ENCODE measurements at places on chromosomes 7 and 10. TPM values are rescaled to one million over a fixed set of nuclear protein-coding genes. Genes with fewer than 3 reads are reported as not detected.
A peak's percentile ranks its signal among the peaks of the same experiment; 100 is the strongest.

DNA sequence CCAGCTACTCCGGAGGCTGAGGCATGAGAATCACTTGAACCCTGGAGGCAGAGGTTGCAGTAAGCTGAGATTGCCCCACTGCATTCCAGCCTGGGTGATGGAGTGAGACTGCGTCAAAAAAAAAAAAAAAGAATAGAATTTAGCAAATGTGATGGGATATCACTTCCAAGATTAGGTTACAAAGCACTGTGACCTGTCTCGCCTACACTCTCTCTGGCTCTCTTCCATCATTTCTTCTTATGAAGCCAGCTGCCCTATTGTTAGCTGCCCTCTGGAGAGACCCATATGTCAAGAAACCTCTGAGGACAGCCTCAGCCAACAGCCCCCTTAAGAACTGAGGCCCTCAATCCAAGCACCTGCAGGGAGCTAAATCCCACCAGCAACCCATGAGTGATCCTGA lies 28.2 kb downstream of the ARHGAP21 start:
- no peak for DNase-seq

Gene MYH16
- polyA plus RNA-seq, result 0.17 TPM

- no peak for DNase-seq
Measured at GRCh38 chr10:131616040-131616439, 284.8 kb upstream of the PPP2R2D start.

DNA sequence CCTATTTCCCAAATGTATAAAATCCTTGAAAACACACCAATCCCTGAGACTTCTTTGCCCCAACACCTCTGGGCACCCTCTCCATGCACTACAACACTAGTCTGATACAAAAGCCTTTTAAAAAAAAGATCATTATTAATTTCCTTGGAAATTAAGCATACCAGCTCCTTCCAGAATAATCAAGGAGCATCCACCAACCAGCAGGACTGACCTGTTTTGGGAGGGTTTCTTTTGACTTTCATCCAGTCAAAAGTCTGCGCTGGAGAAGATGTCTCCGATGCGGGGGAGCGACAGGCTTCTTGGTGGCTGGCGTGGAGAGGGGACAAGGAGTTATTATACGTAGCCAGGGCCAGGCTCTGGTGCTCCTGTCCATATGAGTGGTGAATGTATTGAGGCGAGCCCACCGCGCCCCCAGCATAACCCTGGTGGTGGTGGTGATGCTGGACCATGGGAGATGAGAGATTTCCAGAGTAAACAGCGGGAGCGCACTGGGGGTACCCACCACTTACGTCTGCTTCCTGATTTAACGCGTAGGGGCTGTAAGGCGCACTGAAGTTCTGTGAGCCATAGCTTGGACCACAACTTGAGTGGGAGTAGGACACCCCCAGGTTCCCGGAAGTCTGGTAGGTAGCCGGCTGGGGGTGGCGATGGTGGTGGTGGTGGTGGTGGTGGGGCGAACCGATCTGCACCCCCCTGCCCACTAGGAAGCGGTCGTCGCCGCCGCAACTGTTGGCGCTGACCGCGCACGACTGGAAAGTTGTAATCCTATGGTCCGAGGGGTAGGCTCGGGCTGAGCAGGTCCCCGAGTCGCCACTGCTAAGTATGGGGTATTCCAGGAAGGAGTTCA lies 527 bp downstream of the HOXA1 start:
- DNase-seq, result no peak

Gene FBXL13
- polyA plus RNA-seq, result 5.5 TPM

GRCh38 chr10:49082766-49083165 lies 32.6 kb downstream of the VSTM4 start:
- no peak for DNase-seq

DNA sequence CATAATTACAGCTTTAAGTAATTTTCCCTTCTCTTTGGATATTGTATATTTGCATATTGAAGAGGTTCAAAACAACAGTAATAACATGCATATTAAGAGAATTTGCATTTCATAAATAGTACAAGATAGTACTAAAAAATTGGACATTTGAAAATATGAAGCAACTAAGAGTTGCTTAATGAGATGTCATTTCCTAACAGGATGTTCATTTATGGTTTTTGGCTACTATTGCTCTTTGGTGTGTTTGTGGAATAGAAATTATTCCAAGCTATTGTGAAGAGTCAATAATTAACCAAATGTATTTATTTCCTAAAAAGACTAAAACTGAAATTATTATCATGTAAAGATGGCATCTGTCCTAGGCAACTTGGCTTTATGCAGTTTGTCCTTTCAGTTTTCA lies 4.1 kb upstream of the SGCE start:
- no peak for DNase-seq

DNA sequence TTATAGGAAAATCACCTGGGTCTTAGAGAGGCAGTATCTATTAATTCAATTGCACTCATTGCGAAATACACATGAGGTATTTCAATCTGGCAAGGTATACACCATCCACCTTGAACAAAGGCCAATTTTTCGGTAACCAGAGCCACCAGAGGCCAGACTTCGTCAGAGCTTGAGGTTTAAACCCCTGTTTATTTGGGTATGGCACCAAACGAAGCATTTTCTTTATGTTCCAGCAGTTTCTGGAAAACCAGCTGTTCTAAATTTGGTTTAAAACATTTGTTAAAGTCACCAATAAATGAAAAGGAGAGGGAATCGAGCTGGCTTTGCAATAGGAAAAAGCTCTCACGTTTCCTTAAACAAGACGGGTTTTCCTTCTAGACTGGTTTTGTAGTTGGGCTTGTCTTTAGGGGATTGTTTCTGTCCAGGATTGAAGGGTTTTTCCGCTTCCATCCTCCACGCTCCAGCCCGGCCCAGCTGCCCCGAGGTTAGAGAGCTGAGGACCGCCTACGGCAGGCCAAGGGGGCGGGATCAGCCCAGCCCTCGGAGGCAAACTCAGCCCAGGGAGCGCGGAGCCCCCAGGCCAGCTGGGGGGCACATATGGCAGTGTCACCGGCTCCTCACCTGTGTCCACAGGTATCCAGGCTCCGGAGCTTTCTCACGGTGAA lies 539.4 kb upstream of the MGMT start:
- DNase-seq, result no peak

- no peak for DNase-seq
Measured at GRCh38 chr7:106053109-106053508, 59.0 kb downstream of the SYPL1 start.

Gene RALA
- polyA plus RNA-seq, result 78.9 TPM

GRCh38 chr7:139068544-139069399 lies 32.9 kb upstream of the ZC3HAV1L start:
- no peak for DNase-seq

- DNase-seq, result no peak
Measured at GRCh38 chr7:69434398-69434815, 163.9 kb upstream of the AUTS2 start.

Gene CSGALNACT2
- polyA plus RNA-seq, result 25.5 TPM

GRCh38 chr7:105690325-105690945 lies 109.1 kb upstream of the EFCAB10 start:
- no peak for DNase-seq

DNA sequence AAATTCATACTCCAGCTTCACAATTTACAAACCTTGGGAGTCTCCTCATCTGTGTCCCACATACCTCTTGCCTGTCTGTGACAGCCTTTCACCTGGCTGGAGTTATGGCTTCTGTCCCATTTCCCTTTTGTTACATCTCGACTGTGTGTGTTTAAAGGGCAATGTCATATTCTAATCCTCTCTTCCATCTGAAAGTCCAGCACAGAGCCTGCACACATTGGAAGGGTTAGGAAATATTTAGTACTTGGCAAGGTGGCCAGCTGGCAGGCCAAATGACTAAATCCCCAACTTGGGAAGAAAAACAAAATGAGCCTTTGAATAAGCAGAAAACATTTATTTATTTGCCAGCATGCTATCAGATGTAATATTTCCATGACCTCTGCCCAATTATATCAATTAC lies 120.1 kb upstream of the STK17A start:
- DNase-seq, result no peak

Gene BHLHA15
- polyA plus RNA-seq, result 0.60 TPM

GRCh38 chr10:113897693-113898618 lies 43.5 kb downstream of the NHLRC2 start:
- DNase-seq, result no peak

- no peak for DNase-seq
Measured at GRCh38 chr7:41188163-41189130, 514.4 kb downstream of the INHBA start.

DNA sequence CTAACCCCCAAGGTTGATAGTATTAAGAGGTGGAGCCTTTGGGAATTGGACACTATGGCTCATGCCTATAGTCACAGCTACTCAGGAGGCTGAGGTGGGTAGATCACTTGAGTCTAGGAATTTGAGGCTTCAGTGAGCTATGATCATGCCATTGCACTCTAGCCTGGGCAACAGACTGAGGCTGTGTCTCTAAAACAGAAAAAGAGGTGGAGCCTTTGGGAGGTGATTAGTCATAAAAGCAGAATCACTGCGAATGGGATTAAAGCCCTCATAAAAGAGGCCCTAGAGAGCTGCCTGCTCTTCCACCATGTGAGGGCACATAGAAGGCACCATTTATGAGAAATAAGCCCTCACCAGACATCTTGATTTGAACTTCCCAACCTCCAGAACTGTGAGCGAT lies 81.9 kb downstream of the SKAP2 start:
- no peak for DNase-seq

GRCh38 chr10:35378541-35379210 lies 42.4 kb downstream of the CCNY start:
- DNase-seq, result no peak

Gene SFXN2
- polyA plus RNA-seq, result 17.1 TPM

- DNase-seq, result no peak
Measured at GRCh38 chr7:30302656-30303311, 18.4 kb downstream of the ZNRF2 start.

GRCh38 chr10:88793712-88794299 lies 8.7 kb upstream of the LIPM start:
- DNase-seq, result no peak

DNA sequence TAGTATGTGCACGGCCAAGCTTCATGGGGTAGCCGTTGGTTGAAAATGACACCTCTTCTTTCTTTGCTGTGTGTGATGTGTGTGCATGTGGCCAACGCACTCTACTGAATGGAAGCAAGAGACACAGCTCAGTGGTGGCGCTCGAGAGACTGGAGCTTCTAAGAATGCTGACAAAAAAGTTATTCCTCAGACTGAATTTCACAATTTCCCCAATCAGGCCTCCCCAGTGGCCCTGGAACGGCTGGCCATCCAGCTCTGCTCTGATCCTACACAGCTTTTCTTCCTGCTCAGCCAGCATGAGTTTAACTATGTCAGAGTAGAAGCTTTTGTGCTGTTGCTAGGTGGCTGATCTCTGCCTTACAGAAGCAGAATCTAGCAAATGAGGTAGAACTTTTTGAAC lies 186.7 kb upstream of the PLXDC2 start:
- DNase-seq, result peak; percentile 82

DNA sequence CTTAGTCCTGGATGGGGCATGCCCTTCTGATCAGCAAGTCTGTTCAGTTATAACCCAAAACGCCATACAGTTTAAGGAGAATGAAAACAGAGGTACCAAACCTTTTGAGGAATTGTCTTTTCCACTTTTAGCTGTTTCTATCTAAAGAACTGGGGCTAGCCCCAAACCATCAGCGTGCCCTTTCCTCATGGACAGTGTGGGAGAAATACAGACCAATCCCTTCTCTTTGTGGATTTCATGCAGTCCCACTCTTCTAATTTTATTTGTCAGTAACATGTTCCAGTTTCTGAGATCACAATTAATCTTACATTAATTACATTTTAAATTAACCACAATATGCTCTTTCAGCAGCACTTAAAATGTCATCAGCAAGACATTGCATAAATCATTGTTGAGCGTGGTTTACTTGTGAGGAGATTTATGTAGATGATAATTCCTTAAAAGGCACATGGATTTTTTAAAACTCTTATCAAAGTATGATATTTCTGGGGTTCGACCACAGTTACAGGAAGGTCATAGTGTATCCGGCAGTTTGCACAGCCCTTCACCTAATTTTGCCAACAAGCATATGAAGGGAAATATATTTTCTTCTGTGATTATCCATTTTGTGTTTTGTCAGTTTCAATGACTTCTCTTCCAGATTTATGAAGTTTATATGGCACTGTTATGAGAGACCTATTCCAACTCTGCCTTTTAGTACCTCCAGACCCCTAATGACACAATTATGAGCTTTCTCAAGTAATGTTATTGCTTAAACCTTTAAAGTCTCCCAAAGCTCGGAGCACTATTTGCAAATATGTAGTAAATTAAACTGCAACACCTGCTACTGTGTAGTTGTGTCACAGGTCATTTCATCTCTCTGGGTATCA lies 868.4 kb upstream of the C7orf33 start:
- peak; percentile 14 for DNase-seq

DNA sequence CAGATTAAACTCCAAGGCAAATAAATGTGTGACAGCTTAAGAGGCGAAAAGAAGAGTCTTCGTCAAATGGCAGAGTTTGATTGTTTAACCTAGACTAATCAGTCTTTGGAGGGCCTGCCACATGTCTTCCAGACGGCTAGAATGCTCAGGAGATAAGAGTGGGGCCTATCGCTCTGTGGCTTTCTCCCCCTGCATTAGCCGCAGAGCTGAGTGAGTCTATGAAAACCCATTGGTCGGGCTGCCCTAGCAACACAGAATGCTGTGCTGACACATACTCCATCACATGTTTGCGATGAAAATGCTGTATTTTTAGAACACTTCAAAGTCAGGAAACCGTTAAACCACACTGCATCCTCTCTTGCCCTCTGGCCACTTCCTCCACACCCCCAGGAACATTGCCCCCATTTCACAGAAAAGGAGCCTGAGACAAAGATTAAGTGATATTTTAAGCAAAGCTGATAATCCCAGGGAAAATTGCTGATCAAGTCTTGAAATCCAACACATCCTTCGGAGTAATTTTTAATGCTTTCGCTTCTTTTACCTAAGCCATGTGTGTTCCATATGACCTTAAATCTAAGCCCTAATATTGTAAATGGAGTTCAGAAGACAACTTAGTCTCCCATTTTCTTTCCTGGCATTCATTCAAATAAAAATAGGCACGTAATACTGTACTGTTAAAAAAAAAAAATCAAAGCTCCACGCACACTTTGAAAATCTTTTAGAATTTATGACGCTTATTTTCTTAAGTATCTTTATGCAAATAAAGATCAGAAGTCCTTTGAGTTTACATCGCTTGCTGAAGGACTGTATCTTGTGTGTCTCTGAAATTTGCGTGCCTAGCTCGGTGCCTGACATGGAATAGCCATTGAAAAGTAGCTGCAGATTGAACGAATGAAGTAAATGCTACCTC lies 161.2 kb downstream of the CELF2 start:
- peak; percentile 27 for DNase-seq

Gene IDI2
- polyA plus RNA-seq, result 0.19 TPM

DNA sequence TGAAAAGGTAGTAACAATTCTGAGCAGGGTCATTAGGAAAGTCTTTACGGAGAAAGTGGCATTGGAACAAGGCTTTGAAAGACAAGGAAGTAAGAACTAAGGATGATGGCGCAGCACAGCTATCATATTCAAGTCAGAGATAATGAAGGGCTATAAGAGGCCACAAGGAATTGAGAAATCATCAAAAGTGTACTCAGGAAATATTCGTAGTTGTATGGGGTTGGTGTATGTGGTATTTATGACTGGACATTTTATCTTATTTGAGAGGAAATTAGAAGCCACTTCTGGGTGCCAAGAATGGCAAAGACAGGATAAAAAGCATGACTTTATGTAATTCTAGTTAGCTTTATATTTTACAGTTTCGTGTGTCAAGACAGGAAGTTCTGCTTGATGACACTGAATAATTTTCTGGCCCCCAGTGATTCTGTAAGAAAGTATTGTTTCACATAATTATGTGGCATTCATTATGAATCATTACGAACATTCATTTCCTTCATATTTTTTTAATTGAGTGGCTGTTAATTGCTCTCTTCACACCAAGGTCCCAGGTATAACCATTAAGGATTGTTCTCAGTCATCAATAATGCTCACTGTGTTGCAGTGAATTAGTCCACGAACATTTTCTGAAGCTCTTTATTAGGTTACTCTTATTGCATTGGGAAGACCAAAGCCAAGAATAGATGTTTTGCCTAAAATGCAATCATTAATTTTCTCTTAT lies 244.3 kb downstream of the PHF14 start:
- no peak for DNase-seq

Data from right lung (tissue), 10 donors.